ENCODE measurements at places on chromosomes 2 and 18.
A peak's percentile ranks its signal among the peaks of the same experiment; 100 is the strongest.

DNA sequence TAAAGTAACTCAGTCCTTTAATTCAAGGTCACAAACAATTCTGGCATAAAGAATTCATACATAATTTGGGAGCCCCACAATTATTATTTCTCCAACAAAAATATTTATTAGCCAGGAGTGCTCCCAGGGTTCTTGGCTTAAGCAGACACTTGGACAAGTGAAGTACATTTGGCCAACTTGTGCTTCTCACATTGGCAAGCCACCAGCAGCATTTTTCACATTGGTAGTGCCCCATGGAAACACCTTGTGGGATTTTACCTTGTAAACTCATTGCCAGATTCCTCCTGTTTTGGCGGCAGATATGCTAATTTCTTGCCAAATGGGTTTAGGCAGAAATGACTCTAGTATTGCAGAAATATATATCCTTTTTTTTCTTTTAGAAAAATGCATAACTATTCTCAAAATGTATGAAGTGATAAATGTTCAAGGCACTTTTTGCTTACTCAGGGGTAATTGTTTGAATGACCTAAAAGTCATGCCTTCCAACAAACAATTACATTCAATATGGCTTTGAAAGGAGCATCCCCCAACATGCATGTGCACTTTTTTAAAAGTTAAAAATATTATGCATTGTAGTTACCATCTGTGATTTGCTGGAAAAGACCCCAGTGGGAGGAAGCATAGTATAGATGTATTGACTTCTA is 113.5 kb downstream of the CSRNP3 start:
- H3K4me3 ChIP-seq = no peak overlapping the region
- H3K36me3 ChIP-seq = no peaks in the 10 kb centered on the region
- peaks cover 1% of the 10 kb centered on the region for H3K27me3 ChIP-seq

DNA sequence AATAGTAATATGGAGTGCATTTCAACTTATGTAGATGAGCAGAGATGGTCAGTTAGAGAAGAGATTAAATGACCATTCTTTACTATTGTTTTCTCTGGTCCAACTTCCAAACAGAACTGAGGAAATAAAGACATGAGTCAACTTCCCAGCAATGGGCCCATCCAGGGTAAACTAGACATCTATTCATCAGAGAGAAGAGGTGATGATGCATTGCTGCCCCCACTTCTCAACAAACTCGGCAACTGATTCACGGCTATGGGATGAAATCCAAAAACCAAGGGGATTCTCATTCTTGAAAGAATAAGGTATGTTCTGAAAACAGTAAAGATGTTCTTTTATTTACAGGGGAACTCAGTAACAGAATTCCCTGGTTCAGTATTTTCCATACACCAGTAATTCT is 190.7 kb downstream of the RDH14 start:
- H3K27ac ChIP-seq = no peak overlapping the region
- DNase-seq = no peak
- H3K4me3 ChIP-seq = no peak overlapping the region
- H3K27me3 ChIP-seq = peaks cover 2% of the 10 kb centered on the region
- no peaks in the 10 kb centered on the region for H3K4me1 ChIP-seq
- H3K36me3 ChIP-seq = no peaks in the 10 kb centered on the region

DNA sequence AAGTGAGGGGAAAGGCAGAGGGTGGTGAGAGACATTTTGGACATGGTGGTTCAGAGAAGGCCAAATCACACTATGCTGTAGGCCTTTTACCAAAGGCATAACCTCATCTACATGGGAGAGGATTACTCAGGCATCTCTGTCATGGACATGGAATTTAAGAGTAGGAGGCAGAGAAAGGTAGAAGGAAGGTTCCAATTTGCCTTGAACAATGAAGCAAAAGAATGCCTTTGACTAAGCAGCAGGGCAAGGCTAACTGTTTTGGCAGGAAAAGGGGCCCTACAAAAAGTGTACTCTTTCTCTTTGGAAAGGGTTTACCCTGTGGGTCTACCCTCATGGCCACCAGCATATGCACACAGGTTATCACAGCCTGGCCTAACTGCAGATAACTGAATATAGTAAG is 45.6 kb upstream of the RNU4ATAC start:
- no peak overlapping the region for H3K4me3 ChIP-seq
- DNase-seq = no peak
- peaks cover 1% of the 10 kb centered on the region for H3K27me3 ChIP-seq
- peak overlapping the region; percentile 58 for H3K27ac ChIP-seq
- peaks cover 41% of the 10 kb centered on the region for H3K4me1 ChIP-seq
- H3K36me3 ChIP-seq = no peaks in the 10 kb centered on the region

DNA sequence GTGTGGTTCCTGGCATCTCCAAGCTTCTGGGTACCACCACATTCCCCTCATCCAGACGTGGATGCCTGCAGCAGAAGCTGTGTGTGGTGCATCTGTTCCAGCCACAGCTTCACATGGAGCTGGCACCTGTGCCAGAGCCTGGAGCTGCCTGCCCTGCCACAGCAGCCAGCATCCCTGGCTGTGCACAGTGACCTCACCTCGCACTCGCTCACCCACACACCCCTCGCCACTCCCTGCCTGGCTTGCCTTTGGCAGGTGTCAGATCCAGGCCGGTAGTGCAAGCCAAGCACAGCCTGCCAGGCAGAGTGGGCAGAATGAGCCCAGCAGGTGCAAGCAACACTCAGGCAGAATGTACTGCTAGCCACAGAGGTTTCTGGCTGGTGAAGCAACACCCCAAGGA is 59.9 kb upstream of the DYNC1I2 start:
- H3K27me3 ChIP-seq = peaks cover 2% of the 10 kb centered on the region
- peaks cover 12% of the 10 kb centered on the region for H3K36me3 ChIP-seq
- no peaks in the 10 kb centered on the region for H3K4me1 ChIP-seq
- no peak overlapping the region for H3K4me3 ChIP-seq

Data from immature natural killer cell (primary cell).